ENCODE measurements at places on chromosomes 4 and X.

- DNase-seq: no peak
These were observed 2.0 kb upstream of the ADH7 start for GRCh38 chr4:99436976-99437722.

- DNase-seq: no peak
These were observed 880 bp downstream of the UNC5C start for GRCh38 chr4:95547715-95548471.

DNA sequence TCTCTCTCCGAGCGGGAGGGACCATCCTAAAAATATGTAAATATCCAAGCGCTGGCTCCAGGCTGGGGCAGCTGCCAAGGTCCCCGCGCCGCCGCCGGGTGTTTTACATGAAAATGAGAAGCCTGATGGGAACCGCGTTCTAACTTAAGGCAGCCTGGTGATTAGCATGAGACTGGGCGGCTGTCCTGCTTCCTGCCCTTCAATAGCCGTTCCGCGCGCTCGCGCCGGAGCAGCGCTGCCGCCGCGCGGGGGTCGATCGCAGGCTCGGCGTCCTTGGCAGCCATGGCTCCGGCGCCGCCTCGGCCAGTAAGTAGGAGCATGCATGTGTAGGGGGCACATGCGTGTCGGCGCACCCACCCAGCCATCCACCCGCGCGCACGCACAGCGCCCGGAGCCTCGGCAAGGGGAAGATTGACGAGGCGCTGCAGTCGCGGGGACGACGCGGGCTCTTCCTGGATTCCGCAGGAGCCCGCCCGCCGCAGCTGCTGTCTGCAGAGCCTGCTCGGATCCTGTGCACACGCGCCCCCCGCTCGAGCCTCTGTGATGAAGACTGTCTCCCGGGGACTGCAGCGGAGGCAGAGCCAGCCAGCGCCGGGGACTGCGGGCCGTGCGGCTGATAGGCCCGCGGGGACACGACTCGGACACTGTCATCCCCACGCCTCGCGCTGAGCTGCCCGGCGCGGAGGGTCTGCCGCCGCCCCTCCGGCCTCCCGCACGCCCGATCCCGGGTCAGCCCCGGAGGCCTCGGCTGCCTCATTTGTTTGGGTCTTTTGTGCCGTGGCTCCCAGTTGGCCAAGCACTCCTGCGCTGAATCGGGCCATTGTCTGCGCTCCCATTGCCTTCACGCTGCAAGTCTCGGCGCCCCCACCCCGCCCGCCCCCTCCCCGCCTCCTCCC, 734 bp downstream of the STOX2 start:
- no peak for DNase-seq

DNA sequence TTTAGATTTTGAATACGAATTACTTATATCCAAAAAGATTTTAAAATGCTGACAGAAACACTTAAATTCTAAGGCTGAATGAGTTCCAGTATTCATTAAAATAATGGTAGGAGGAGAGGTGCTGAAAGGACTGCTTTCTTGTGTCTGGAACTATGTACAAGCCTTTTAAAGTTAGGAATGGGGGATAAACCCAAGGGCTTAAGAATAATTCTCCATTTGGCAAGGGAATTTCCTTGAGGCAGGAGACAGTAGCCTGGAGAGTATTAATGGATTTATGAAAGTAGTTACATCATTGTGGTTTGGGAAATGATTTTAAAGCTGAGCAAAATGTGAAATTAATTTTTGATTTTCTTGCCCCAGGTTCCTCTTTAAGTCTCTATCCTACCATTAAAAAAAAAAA, 266.5 kb upstream of the KCNIP4 start:
- no peak for DNase-seq

GRCh38 chrX:147850875-147851274, 60.8 kb upstream of the FMR1 start:
- DNase-seq: no peak

GRCh38 chr4:75306506-75306905, 207.7 kb downstream of the RCHY1 start:
- no peak for DNase-seq

DNA sequence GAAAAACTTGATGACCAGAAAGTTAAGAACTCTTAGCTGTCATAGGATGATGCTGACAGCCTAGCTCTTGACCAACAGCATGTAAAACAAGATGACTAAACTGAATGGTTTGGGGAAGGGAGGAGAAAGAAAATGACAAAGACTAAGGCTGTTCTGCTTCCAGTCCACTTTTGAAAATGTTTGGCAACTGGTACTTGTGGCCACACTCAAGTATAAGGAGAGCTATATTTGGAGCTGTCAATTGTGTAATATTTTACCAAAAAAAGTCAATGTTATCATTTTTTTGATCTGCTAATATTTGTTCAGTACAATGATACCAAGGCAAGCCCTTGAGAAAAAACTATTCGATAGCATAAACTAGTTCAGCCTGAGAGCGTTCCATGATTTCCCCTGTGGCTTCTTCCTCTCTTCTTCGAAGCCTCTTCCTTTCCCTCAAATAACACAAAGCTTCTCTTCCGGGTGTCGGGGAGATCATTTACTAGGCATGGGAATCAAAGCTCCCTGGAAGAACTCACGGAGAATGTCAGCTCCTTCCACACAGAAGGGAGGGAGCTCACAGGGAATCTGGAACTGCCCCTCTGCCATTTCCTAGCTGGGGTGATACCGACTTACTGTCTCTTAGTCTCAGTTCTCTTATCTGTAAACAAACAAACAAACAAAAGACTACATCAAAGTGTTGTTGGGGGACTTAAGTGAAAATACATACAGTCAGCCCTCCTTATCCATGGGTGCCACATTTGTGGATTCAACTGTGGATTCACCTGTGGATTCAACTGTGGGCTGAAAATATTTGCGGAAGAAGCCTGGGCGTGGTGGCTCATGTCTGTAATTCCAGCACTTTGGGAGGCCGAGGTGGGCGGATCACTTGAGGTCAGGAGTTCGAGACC, 82.6 kb downstream of the SCD5 start:
- DNase-seq: no peak

GRCh38 chr4:8725071-8725841, 132.7 kb downstream of the CPZ start:
- DNase-seq: no peak

GRCh38 chr4:183081116-183081469, 18.0 kb upstream of the WWC2 start:
- DNase-seq: no peak
